RCC 7860 (cell line): ENCODE measurements at places on chromosomes 5 and 9.

DNA sequence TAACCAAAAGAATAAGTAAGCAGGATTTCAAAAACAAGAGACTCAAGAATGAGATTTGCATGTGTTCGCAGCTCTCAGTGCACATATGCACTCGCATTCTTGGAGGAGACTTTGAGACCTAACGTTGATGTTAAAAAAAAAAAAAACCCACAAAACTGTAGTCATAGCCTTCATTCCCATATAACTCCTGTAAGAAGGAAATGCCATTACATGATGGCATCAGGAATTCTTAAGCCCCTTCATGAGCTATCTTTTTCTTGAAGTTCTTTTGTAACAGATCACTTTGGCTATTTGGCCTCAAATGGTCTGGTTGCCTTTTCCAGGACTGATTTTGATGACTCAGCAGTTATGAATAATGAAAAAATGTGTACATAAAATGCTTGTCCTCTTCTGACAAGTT lies 113.8 kb downstream of the ALDH1A1 start:
- no peak for DNase-seq

GRCh38 chr5:7501061-7501460 lies 105.1 kb downstream of the ADCY2 start:
- no peak for DNase-seq

- no peak for DNase-seq
These were observed 60.0 kb downstream of the PSMB7 start for GRCh38 chr9:124355039-124355940.

- DNase-seq: no peak
These were observed 85.3 kb downstream of the NSUN2 start for GRCh38 chr5:6547498-6547897.

DNA sequence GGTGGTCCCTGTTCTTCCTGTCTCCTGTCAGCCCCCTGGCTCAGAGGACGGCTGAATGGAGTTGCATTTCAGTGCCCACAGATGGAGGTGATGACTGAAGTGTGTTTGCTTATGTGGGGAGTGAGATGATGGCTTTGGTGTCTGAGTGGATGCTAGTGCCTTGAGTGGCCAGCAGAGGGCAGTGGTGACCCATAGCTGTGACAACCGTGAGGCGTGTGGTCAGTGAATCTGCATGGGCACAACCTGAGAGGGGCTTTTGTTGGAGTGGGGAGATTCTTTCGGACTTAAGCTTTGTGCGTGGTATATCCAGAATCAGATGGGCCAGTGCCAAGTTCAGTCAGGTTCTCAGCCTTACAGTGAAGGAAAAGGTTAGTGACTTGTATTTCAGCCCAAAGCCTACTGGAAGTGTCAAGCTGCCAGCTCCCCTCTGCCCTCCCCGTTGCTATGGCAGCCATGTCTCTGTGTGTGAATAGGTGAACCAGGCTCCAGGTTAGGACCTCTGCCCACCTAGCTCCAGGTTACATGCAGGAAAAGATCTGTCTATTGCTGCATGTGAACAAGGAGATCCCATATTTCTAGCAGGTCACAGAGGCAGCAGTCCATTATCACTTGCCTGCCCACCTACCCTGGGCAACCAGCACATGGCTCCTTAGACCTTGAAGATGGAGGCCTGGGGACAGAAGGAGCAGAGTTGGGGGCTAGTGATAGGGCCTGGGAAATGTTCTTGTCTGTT lies 14.7 kb upstream of the CXXC5 start:
- peak; percentile 75 for DNase-seq

DNA sequence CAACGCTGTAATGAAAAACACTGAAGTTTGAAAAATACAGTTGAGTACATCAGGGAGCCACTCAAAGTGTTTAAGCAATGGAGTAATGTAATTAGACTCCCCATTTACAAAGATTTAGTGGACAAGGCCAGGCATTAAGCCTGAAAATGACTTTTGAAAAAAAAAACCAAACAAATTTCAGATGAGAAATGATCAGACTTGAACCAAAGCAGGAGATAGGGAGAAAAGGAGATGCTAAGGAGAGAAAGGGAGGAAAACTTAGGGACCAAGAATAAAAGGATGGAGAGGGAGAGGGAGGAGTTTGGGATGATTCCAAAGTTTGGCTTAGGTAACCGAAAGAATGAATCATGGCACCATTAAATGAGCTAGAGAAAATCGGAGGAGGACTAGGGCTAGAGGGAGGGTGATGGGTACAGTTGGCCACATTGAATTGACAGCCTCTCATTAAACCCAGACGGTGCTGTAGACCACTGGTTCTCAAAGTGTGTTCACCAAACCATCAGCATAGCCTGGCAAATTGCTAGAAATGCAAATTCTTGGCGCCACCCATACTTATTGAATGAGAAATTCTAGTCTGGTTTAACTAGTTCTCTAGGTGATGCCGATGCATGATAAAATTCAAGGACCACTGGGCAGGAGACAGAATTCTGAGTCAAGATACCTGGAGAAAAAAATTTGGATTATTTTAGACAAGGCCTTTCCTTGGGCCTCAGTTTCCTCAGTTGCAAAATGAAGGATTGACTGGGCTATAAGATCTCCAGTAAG lies 6.2 kb upstream of the CPEB4 start:
- peak; percentile 32 for DNase-seq

- no peak for DNase-seq
These were observed 56.1 kb upstream of the TBC1D2 start for GRCh38 chr9:98311541-98311940.

GRCh38 chr5:54792611-54793404 lies 192.6 kb downstream of the ESM1 start:
- DNase-seq: no peak

DNA sequence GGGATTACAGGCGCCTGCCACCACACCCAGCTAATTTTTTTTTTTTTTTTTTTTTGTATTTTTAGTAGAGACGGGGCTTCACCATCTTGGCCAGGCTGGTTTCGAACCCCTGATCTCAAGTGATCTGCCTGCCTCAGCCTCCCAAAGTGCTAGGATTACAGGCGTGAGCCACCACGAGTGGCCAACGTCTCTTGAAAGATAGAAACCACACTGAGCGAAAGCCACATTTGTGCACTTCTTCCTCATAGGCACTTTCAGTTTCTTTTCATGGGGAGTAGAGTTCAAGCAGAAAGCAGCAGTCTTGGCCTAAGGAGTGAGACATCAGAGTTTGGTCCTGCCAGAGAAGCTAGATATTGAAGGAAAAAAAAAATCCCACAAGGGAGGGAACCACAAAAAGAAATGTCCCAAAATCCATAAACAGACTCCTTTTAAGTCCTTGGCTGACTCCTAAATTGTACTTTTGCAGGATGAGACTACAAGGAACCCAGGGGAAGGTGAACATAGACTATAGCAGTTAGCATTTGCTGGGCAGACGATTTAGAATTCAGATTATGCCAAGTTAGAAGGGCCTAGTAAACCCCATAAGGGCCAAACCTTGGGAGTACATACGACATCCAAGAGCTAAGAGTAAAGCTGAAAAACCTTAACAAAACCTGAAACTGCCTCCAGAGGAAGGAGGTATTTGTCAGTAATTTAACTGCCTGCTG lies 43.9 kb upstream of the GLIPR2 start:
- DNase-seq: no peak

- DNase-seq: no peak
These were observed 341.4 kb downstream of the ARHGEF28 start for GRCh38 chr5:73967347-73967746.

DNA sequence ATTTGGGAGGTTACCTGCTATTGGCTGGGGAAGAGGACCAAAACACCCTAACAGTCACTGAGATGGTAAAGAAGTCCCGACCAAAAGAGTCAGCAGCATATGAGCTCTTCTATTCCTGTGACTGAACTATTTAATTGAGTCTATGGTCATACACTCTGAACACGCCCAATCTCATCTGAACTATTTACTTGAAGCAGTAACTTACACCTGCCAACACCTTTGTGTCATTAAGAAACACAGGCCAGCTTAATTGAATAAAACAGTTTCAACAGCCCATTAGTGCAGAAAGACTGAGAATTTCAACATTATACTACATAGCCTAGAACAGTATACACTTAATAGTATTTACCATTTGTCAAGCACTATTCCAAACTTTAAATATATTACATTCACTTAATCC lies 47.8 kb downstream of the NR6A1 start:
- no peak for DNase-seq

GRCh38 chr9:132793606-132794580 lies 84.2 kb downstream of the AK8 start:
- no peak for DNase-seq

GRCh38 chr5:119945691-119946090 lies 316.3 kb downstream of the FAM170A start:
- no peak for DNase-seq

- no peak for DNase-seq
These were observed 371.1 kb downstream of the SPOCK1 start for GRCh38 chr5:137128012-137128411.

- no peak for DNase-seq
These were observed 503.6 kb downstream of the ELAVL2 start for GRCh38 chr9:23322392-23322791.

DNA sequence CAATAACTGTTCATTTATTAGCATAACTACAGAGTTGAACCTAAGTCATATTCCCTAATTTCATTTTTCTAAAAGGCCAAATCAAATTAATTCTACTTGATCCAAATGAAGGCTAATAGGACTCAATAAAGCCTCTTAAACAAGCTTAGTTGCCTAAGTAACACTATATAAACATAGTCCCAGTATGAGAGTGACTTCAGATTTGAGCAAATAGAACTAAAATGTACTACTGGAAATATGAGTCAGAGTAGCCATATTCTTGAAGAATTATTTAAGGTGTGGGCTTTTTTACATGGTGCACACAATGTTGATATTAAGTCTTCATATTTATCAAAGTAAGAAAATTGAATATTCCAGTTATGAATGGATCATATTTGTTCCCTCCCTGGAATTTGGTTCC lies 872.3 kb downstream of the MAT2B start:
- DNase-seq: no peak

DNA sequence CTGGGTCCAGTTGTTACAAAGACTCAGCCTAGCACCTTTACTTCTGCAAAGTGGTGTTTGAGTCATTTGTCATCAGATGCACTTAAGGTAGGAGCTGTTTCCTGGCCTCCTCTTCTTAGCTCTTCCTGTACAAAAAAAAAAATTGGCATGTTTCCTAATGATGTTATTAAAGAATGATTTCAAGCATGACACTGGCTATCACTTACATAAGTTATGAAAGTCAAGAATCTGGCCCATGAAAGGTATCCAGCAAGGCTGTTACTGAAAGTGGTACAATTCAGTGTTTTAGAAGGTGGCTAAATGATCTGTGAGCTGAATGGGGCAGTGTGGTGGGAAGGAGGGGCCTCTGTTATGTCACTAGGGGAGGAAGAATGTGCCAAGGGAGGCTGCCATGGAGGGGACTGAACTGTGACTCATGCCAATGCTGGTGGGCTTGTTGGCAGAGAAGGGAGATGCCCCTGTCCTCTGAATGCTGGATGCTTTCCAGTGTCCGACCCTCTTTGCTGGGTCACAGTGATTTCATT lies 175.1 kb upstream of the MAP1B start:
- peak; percentile 41 for DNase-seq

- DNase-seq: peak; percentile 99
These were observed at the start of gene ARL14EPL for GRCh38 chr5:116032094-116032517. Gene ARL14EPL, plus strand, starts transcription at chr5:116032472. Its CDS starts 18,994 bp downstream, at chr5:116051466.

GRCh38 chr5:10734037-10734709 lies 26.9 kb downstream of the DAP start:
- DNase-seq: no peak

GRCh38 chr9:98171176-98171925 lies 21.1 kb downstream of the CORO2A start:
- DNase-seq: no peak

GRCh38 chr9:111386386-111386785 lies 56.4 kb upstream of the OR2K2 start:
- DNase-seq: no peak

GRCh38 chr9:83956086-83956435 lies 24.0 kb downstream of the HNRNPK start:
- DNase-seq: no peak

GRCh38 chr9:88808761-88809354 lies 182.4 kb upstream of the S1PR3 start:
- no peak for DNase-seq

DNA sequence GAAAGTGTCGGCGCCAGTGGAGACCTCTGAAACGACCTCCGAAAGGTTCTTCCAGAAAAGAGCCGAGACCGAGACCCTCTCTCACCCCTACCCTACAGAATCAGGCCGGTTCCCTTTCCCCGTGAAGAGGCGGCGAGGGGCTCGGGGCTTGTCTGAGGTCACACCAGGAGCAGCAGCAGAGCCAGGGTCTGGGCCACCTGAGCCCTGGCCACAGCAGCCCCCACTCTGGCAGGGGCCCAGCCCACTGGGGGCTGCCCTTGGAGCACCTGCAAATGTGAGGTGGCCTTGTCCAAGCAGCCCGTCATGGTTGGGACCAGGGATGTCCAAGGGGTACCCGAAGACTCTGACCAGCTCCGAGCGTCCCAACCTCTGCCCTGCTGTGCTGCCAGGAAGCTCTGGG lies 9.2 kb downstream of the AGPAT2 start:
- DNase-seq: no peak

- DNase-seq: peak; percentile 37
These were observed 44.5 kb downstream of the SPRY4 start for GRCh38 chr5:142280066-142281007.

DNA sequence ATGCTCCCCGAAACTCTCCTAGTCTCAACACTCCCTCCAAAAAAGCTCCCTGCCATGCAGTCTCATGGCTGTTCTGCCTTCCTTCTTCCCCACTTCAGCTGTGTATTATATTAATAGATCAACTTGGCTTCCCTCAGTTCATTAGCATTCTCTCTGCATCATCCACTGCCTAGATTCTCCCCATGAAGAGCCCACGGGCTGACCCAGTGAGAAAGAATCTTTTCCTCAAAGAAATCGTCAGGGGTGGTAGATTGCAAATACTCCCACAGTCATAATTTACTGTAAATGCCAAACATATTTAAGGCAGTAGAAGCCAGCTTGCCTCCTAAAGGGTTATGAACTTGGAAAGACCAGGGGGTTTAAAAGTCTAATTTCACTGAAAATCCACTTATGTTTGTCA lies 33.5 kb downstream of the GNA14 start:
- DNase-seq: no peak

DNA sequence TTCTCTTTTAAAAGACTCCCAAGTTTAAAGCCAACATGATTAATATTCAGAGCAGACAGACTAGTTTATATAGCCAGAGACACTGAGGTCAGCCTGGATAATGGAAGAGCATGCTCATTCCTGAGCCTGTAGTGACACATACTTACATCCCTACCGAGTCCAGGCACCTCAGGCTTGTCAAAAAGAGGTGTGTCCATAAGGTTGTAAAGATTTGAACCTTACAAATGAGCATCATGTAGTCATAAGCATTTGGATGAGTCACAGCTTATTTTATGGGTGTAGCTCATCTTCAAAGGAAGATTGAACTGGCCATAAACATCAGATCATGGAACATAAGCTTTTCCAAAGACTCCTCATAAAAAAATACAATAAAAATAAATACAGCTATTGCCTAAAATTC lies 333.5 kb downstream of the EFNA5 start:
- DNase-seq: no peak

GRCh38 chr9:89701221-89701798 lies 96.5 kb downstream of the GADD45G start:
- DNase-seq: no peak

- DNase-seq: no peak
These were observed 59.3 kb upstream of the ZNF169 start for GRCh38 chr9:94199776-94200175.
